ENCODE measurements at places on chromosomes 4 and X.

- no peak for DNase-seq
Measured at GRCh38 chr4:160265836-160266235, 1163.0 kb downstream of the RAPGEF2 start.

DNA sequence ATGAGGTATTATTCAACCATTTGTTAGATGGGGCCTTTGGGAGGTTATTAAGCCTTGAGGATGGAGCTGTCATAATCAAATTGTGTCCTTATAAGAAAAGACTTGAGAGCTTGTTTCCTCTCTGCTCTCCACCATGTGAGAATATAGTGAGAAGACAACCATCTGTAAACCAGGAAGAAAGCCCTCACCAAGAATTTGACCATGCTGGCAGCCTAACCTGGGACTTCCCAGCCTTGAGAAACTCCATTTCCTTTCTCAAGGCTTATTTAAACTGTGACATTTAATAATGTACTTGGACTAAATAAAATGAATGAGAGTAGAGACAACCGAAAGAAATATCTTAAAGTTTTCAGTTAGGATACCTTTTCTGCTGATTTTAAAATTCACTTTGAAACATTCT, 83.7 kb upstream of the GC start:
- DNase-seq, result no peak

DNA sequence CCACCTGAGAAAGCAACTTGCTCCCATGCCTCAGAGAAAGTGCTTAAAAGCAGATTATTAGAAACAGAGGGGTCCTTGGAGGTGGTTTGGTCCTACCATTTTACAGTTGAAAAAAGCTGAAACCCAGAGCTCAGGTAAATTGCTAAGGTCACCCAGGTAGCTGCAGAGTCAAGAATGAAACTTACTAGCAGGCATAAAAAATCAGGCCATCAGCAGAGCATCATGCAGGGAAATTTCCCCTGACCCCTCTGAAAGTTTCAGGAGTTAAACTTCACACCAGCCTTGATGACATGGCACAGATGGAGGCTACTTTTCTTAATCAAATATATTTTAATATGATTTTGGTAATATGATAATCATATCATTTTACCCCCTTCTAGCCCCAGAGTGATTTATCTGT, 70.3 kb downstream of the IRF2 start:
- no peak for DNase-seq

GRCh38 chrX:110374559-110374958, 15.9 kb downstream of the RTL9 start:
- DNase-seq, result no peak

DNA sequence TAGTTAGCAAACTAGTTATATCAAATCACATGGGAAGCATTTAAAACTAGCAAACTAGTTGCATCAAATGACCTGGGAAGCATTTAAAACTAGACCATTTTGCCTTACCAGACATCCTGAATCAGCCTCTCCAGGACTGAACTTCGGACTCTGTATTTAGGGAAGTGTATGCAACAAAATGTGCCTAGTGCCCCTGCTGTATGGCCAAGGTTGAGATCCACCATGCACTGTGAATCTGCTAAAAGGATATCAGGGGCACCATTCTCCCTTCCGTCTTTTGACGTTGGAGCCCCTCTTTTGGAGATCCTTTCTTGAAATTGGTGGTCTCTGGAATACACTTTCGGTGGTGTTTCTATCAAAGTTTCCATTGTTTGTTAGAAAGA, 49.5 kb downstream of the CCNI start:
- DNase-seq, result no peak

- DNase-seq, result peak; percentile 78
Measured at GRCh38 chr4:138090150-138090917, 151.8 kb downstream of the SLC7A11 start.

GRCh38 chr4:23234018-23234417, 541.3 kb downstream of the GBA3 start:
- no peak for DNase-seq

- peak; percentile 0 for DNase-seq
Measured at GRCh38 chrX:96004386-96004785, 680.3 kb upstream of the DIAPH2 start.

DNA sequence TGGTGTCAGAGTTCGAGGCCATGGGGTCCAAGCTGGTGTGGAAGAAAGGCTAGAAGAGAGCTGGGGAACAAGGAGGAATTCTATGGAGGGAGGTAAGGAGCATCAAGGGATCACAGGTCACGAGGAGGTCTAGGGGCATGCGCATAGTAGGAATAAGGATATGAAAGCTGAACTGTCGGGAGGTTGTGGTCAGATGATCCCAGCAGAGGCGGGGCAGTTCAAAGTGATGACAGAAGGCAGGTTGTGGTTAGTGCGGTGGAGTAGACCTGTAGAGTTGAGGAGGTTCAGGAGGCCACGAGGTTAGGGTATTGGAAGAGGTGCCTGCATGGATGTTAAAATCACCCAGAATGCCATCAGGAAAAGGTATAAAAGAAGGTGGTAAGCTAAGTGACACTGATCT, 156.3 kb downstream of the TMEM164 start:
- DNase-seq, result no peak

DNA sequence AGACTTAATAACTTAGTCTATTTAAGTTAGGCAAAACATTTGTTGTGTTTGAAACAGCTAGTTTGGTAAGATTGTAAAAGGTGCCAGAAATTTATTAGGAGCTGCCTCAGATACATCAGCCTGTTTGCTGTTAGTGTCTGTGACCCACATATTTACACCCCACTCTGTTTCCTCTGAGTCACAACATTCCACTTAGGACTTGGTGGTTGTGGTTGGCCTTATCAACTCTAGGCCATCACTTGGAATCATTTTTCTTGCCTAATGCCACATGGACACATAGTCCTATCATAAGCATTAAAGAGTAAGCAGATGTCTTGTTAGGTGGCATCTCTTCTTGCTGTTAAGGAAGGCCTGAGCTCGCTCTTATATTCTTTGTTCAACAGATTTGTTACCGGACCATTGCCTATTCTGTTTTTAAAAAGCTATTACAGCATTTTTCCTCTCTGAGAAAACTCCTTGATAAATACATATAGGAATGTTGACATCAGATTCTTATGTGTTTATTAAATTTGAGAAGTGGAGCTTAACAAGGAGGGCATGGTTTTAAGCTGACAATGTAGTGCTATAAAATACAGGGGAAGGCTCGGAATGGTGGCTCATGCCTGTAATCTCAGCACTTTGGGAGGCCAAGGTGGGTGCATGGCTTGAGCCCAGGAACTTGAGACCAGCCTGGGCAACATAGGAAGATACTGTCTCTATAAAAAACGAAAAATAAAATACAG, 51.2 kb upstream of the PGRMC2 start:
- peak; percentile 98 for DNase-seq

DNA sequence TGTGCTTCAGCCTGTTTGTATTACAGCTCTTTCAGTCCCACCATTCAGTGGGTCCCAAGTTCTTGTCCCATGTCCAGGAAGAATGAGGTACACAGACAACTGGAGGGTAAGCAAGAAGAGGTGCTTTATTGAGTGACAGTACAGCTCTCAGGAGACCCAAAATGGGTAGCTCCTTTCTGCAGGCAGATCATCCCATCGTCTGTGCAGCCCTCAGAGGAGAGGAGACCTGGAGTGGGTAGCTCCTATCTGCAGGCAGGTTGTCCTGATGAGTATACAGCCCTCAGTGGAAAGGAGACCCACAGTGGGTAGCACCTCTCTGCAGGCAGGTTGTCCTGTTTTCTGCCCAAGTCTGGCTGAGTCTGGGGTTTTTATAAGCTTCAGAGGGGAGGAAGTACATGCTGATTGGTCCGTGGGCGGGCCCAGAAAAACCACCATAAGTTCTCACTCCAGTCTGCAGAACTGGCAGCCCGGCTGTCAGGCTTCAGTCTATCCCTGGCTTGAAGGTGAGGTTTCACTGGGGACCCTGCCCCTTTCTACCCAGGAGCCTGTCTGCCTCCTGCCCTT, 18.0 kb downstream of the GRK4 start:
- no peak for DNase-seq

- no peak for DNase-seq
Measured at GRCh38 chr4:18404642-18405041, 383.1 kb upstream of the LCORL start.

GRCh38 chr4:157880761-157881160, 292.1 kb downstream of the GASK1B start:
- DNase-seq, result no peak

GRCh38 chrX:22526339-22526738, 253.6 kb downstream of the CBLL2 start:
- peak; percentile 63 for DNase-seq

GRCh38 chr4:148265627-148266026, 176.6 kb downstream of the NR3C2 start:
- no peak for DNase-seq

DNA sequence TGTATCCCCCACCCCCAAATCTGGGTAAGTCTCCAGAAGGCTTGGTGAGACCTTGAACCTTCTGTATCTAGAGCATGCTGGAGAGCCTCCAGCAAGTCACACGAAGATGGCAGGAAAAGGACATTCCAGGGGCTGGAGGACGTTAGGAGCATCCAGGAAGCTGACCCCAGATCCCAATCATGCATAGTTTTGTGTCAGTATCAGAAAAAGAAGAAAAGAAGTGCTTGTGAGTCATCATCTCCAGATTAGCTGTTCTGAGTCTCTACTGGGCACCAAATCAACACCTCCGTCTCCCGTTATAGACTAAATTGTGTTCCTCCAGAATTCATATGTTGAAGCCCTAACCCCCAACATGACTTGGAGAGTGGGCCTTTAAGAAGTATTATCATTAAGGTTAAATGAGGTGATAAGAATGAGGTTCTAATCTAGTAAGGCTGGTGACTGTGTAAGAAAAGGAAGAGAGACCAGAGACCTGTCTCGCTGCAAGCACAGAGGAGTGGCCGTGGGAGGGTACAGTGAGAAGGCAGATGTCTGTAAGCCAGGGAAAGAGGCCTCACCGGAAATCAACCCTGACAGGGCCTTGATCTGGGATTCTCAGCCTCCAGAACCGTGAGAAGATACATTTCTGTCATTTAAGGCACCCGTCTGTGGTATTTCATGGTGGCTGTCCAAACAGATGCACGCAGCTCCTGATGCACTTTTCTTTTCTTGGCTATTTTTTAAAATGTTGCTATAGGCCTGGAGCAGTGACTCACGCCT, 38.1 kb upstream of the CLDN24 start:
- peak; percentile 83 for DNase-seq

GRCh38 chrX:70201732-70202131, 24.4 kb downstream of the DGAT2L6 start:
- DNase-seq, result no peak

GRCh38 chr4:114077610-114078009, 98.2 kb upstream of the ARSJ start:
- DNase-seq, result peak; percentile 91

DNA sequence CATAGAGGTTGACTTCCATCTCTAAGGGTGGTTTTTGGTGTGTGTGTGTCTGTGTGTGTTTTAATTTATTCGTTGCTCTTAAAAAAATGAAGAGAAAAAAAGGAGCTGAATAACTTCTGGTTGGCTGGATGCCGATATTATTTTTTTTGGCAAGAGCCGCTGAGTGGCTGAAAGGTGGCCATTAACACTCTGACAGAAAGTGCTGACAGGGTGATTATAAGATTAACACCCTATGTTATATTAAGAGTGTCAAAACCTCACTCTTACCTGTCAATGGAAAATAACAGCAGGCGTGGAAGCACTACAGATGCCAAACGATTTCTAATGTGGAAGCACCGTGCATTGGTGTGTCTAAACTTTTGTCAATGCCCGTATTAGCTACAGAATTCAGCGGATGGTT, 622.5 kb downstream of the ANKRD50 start:
- no peak for DNase-seq

DNA sequence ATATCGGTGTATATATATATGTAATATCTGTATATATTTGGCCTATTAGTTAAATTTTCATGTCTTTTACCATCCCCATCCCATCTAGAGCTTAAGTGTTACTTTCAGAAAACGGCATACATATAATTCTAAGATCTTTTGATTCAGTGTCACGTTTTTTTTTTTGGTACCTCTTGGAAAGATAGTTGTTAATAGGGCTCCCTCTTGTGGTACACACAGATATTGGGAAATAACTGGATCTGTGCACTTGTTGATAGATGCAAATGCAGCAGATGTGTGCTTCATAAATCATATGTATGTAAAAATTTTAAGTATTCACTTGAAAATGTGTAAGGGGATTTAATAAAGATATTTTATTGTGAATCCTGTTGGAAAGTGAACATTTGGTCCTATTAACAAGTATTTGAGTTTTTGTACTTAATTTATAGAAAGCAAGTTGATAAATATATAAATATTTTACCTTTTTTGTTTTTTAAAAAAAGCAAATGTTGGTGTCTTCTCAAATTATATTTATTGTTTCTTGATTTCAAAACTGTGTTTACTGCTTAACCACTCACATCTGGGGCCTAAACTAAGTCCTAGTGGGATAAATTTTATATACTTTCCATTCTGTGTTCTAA, 74.7 kb downstream of the PAQR3 start:
- DNase-seq, result peak; percentile 83

GRCh38 chr4:39609454-39609931, 29.2 kb downstream of the SMIM14 start:
- DNase-seq, result no peak

DNA sequence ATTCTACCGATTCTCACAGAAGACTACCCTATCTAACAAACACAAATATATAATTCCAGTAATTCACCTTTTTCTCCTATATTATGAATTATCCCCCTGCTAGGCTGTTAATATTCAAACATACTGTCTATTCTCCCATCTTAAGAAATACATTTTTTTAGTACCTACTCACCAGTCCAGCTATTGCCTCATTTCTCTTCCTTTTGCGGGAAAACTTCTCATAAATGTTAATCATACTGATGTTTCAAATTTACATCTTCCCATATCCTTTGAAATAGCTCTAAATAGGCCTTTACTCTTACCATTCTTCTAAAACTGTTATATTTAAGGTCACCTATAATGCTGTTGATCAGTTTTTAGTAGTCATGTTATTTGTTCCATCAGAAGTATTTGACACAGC, 759.1 kb upstream of the SLIT2 start:
- peak; percentile 20 for DNase-seq

- no peak for DNase-seq
Measured at GRCh38 chrX:124378643-124379042, 32.3 kb downstream of the SH2D1A start.

GRCh38 chrX:149365061-149365460, 140.0 kb downstream of the IDS start:
- peak; percentile 42 for DNase-seq

DNA sequence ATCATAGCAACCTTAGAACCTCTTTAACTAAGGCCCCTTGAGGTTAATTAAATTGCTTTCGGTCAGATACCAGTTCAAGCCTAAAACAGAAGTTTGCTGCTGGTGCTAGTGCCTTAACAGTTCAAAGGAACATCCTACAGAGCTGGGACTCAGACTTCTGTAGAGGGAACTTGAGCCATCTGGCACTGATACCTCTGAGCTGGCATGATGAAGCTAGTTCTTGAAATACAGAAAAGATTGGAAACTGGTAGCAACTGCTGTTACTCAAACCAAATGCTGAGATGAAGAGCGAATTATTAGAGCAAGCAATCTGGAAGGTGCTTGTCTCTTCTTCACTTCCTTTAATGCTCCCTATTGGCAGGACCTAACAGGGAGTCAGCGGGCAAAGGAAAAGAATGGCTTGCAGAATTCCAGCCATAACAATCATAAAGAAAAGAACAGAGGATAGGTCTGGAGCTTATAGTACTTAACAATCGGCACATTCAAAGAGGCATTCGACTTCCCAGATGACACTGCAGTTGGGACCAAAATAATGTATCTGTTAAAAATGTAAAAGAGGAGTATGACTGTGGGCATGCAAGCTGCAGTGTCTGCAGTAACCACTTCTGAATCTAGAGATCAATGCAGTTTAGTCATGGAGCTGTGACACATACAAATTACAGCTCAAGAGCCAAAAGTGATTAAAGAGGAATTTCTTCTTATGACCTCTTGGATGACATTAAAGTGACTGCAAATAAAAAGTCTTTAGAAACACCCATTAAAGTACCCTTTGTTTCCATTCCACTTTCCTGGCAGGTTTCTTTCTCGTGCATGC, 298.9 kb downstream of the PDGFC start:
- DNase-seq, result peak; percentile 51
